ENCODE measurements at places on chromosomes 4 and X.

DNA sequence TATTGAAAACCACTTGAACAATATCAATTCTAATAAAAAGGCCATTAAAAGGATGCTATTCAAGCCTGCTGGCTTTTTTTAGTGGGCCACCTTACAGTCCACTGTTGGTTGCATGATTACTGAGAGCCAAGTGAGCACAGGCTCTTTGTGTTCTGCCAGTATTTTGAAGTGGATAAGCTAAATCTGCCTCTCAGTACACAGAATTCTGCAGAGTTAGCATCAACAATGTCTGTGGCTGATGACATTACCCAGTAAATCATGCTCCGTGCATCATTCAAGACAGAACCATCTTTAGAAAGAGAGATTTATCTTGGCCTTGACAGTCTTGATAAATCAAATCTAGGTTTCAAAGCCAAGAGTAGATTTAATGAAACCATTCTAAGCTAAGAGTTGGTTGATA is 119.0 kb upstream of the GNPDA2 start:
- no peak for DNase-seq

- DNase-seq = no peak
Observed at GRCh38 chr4:184433258-184433892, 41.0 kb downstream of the IRF2 start.

- no peak for DNase-seq
Observed at GRCh38 chrX:13167481-13168231, 123.2 kb upstream of the FAM9C start.

DNA sequence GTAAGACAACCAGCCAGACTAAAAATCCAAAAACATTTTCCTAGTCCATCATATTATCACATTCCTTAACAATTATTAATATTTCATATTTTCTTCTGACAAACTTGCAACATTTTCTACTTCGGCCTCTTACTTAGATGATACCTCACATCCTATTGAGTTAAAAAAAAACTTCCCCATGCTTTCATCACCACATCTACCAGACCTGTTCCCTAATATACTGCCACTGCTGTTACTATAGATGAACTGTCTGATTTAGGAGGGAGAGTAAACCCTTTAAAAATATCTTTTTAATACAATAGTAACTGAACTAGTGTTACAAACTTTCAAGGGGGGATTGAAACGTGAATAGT is 1.5 kb downstream of the FAM200B start:
- no peak for DNase-seq

DNA sequence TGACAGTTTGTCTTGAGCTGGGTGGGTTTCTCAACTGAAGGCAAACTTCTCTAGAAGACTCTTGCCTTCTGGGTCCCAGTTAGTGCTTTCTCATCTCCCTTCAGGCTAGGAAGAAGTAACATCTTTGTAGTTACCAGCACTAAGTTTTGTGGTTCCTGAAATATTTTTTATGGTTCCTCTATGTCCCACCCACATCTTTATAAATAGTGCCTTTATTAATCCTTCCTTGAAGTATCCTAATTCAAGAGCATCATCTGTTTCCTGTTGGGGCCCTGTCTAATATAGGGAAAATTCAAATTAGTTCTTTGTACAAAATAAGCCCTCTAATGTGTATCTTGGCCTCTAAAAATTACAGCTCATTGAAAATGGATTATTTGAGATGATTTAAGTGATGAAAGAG is 147.4 kb upstream of the MAOA start:
- DNase-seq = no peak

- no peak for DNase-seq
Observed at GRCh38 chr4:74402692-74403456, 37.9 kb downstream of the EREG start.

- DNase-seq = no peak
Observed at GRCh38 chrX:107452581-107452980, 3.1 kb downstream of the FRMPD3 start.

DNA sequence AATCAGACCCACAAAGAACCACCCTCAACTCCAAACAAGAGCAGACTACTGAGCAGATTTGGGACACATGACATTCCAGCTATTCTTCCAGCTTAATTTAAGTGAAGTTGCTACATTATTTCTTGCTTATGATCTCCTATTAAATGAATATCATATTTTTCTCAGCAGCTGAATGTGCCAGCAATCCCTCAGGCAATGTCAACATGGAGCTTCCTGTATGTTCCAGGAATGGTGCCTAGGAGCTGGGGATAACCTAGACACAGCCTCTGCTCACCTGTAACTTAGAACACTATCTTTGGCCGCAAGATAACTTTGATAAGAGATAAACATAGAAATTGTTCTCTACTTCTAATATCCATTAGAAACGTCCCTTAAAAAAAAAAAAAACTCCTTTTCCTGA is 274.4 kb upstream of the RASGEF1B start:
- no peak for DNase-seq

DNA sequence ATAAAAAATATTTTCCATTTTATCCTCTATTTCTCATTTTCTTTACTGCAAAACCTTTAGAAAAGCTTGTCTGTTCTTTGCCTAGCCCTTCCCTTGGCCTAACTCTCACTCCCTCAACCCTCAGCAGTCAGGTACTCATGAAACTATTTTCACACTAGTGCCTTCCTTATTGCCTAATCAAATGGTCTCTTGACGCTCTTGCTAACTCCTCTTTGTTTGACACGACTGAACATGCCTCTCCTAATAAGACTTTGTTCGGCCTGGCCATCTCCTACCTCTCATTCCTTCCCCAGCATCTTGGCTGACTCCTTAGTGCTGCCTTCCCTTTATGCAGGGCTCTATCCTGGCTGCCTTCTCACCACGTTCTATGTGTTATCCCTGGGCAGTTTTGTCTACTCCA is 11.1 kb upstream of the LRAT start:
- no peak for DNase-seq

DNA sequence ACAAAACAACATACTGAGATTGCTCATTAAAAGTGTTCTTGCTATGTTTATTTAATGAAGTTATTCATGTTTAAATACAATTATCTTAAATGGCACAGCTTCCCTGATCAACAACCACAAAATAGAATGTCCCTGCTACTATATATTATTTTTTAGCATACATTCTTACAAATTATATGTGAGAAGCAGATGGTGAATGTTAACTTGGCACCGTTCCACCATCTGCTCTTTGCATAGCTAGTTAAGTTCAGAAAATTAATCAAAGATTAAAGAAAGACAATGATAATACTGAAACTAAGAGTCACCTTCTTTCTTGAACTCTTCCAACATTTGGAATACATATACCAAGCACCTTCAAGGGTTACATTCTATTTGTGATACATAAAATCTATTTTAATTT is 94.2 kb downstream of the PPP3CA start:
- no peak for DNase-seq

- DNase-seq = peak; percentile 13
Observed at GRCh38 chrX:40018041-40018440, 79.7 kb downstream of the BCOR start.

DNA sequence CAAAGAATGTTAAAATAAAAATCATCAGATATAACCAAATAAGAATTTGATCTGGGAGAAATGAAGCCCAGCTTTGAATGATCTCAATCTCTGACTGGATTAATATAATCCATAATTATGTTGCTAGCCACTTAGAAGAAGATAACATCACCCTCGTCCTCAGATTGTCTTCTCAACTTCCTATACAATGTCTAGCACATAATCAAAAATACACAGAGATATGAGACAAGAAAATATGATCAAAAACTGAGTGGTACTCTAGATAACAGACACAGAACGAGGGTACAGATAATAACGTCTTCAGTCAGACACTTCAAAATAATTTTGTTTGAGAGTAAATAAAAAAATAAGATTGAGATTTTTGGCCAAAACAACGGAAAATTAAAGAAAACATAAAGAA is 47.1 kb downstream of the EVC2 start:
- no peak for DNase-seq

GRCh38 chrX:2614911-2615310 is 76.2 kb upstream of the CD99 start:
- no peak for DNase-seq

GRCh38 chrX:65035446-65035770 is 59.2 kb upstream of the ZC4H2 start:
- DNase-seq = no peak

GRCh38 chr4:17398805-17399204 is 113.1 kb downstream of the QDPR start:
- DNase-seq = no peak

DNA sequence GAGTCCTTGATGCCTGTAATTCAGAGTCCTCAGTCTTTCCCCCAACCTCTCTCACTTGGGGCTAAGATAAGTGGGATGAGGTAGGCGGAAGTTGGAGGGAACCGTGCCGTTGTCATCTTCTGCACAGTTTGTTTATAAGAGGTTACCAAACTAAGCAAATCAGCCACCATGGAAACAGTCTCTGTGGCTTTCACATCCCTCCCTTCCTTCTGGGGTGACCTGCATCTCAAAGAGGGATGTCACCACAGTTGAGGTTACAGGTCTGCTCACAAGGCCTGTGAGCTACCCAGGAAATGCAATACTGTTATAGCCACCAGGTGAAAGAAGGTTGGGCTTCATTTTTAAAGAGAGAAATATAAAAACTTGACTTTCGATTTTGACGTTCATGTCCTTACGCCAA is 26.3 kb downstream of the RTL5 start:
- DNase-seq = no peak

DNA sequence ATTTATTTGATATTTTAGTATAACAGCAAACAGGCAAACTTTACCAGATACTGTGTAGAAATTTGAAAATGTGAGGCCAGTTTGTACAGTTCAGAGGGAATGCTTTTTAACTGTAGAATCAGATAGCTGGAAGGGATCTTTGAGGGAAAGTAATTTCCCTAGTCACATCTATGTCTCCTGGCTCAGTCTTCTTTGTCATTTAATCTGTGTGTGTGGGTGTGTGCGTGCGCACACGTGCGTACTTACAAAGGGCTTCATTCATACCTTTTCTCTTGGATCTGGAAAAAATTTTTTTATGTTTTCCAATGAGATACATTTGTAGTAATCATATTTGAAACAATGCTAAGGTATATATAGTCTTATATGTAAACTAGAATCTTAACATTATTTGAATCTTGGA is 44.6 kb downstream of the IL13RA1 start:
- DNase-seq = no peak

- DNase-seq = no peak
Observed at GRCh38 chr4:62232814-62233213, 1032.7 kb downstream of the ADGRL3 start.

DNA sequence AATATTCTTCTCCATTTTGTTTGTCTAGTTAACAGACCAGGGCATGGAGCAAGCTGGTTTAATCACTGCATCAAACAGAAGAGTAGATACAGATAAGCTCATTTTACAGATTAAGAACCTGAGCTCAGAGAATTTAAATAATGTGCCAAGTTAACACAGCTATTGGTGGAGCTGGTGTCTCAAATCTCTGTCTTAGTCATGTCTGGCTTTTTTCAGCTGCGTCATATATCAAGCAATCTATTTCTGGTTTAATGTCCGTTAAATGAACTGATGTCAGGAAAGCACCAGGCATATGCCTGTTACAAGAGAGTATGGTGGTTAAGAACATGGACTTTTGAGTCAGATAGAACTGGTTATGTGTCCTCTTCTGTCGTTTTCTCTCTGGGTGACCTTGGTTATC is 79.8 kb upstream of the ADGRA3 start:
- no peak for DNase-seq

- DNase-seq = peak; percentile 0
Observed at GRCh38 chrX:6325437-6325836, 96.8 kb upstream of the NLGN4X start.

DNA sequence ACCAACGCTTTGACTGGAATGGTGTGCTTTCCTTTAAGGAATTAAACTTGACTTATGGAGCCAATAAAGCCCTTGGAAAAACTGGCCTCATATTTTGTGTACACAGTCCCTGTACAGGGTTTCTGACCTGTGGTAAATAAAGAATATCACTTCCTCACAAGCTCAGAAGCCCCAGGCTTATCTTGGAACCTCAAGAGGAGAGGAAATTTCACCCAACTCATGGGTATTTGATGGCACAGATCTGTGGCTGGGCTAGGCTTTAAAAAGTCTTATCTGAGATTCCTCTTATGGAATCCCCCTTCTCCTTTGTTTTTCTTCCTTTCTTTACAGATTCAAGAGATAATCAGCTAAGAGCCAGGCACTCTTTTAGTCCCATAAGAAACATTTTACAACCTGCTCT is 89.3 kb upstream of the USP38 start:
- DNase-seq = no peak

- DNase-seq = no peak
Observed at GRCh38 chr4:25810461-25811373, 52.1 kb downstream of the SEL1L3 start.

GRCh38 chrX:134669378-134670098 is 11.3 kb upstream of the PLAC1 start:
- no peak for DNase-seq

- DNase-seq = no peak
Observed at GRCh38 chrX:110192516-110192915, 125.4 kb downstream of the AMMECR1 start.

- DNase-seq = peak; percentile 53
Observed at GRCh38 chr4:73523126-73523525, 41.6 kb downstream of the AFM start.
